Ascending aorta (tissue), 2 donors: ENCODE measurements at places on chromosomes 3 and 15.

DNA sequence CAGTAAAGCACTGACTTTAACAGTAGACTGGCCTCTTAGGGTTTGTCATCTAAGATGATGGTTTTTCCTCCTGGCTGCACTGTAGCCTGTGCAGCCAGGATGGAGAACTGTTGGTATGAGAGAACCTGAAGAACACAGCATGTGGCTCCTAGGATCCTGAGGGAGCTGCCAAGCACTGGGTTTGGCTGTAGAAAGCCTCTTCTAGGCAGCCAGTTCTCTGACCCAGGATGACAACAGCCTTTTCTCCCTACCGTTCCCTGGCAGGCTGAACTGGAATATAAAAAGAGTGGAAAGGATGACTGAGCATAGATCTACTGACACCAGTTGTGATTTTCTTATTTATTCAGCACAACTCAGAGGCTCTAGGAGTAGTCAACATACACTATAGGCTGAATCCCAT lies 34.3 kb upstream of the MANF start:
- no peak for DNase-seq

- no peak for DNase-seq
Observed at GRCh38 chr3:81352867-81353266, 408.6 kb downstream of the GBE1 start.

GRCh38 chr3:58693940-58694850 lies 27.6 kb upstream of the FAM3D start:
- no peak for DNase-seq

DNA sequence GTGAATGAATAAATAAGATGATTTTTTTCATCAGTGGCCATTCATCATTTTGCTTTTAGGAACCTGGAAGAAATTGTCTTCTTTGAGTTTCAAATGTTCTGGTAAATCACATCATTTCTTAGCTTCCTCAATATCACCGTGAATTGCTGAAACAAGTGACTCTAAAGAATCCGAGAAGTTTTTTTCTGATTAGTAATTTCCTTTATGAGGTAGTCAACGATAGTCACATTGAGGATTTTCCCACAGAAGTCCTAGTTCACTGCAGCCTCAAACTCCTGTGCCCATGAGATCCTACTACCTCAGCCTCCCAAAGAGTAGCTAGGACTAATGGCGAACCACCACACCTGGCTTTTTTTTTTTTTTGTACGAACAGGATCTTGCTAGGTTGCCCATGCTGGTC lies 3.6 kb upstream of the TMPRSS7 start:
- no peak for DNase-seq

DNA sequence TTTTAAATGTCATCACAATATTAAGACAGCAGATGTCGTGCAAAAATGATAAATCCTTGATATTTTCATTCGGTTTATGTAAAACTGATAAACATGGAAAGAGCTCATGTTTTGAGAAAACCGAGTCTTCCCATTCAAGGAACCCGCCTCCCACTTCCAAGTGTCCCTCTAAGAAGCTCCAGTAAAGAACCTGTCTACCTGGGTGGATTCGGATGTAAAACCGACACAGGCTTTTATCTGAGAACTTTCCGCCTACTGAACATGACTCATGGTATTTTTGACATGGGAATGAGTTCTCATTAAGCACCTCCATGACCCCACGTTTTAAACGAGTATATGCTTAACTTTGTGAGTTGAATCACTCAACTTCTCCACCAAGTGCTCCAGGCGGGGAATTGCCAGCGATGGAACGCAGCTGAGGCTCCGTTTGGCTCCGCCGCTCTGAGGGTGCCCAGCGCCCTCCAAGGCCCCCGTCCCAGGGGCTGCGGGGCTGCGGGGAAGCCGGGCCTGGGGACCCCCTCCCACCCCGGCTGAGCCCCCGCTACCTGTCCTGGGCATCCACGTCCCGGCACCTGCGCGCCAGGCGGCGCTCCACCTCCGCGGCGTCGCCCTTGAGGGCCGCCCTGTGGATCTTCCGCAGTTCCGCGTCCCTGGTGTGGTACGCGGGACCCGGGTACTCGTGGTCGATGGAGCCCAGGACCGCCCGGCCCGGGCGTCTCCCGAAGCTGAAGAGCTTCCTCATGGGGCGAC lies 119.9 kb downstream of the LMLN start:
- DNase-seq, result no peak

GRCh38 chr15:68372291-68372811 lies 59.6 kb downstream of the ITGA11 start:
- DNase-seq, result no peak

- DNase-seq, result no peak
Observed at GRCh38 chr3:20480786-20481365, 294.9 kb upstream of the SGO1 start.

DNA sequence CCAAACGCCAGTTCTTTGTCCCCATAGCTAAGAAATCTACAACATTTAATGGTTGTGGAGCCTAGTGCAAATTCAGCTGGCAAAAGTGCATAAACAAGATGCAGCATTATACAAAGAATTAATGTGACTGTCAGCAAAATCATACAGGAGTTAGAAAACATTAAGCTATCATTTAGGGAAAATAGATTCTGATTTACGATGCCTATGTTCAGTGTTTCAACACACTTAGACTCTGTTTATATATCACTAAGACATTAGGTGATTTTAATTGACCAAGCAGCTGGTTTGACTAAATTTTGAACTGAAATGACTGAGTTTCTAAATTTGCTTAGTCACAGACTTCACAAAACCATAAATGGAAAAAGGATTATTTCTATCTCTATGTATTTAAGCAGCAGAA lies 1076.8 kb downstream of the TBL1XR1 start:
- DNase-seq, result no peak

DNA sequence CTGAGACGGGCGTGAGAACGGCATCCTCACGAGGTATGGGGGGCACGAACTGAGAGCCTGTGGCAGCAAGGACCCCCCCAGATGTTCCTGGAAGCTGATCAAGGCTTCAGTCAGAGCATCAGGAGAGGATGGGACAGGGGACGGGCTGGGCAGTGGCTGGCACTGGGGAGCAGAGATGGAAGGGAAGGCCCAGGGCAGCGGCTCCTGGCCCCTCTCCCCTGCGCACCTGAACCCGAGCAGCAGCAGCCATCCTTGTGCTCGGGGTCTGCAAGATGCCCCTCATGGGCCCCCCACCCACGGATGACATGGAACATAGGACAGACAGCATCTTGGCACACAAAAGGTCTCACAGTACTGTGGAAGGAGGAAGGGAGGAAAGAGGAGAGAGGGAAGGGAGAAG lies 51.3 kb downstream of the DHX30 start:
- DNase-seq, result no peak
